Upper lobe of left lung (tissue), 6 donors: ENCODE measurements at places on chromosomes 7 and 10. TPM values are rescaled to one million over a fixed set of nuclear protein-coding genes. Genes with fewer than 3 reads are reported as not detected.

Gene PDAP1
- total RNA-seq: 76.0 TPM

Gene TSPAN13
- total RNA-seq: 176 TPM

Gene HOGA1
- 1.1 TPM for total RNA-seq

Gene SLC26A4
- total RNA-seq: 0.52 TPM

Gene TMEM26
- total RNA-seq: 0.77 TPM

Gene CFAP70
- total RNA-seq: 9.2 TPM

Gene GRID2IP
- 0.30 TPM for total RNA-seq

Gene DEPP1
- total RNA-seq: 405 TPM

Gene UNC5B
- total RNA-seq: 27.7 TPM

Gene HOXA9
- total RNA-seq: 0.30 TPM

Gene JAKMIP3
- 0.26 TPM for total RNA-seq

Gene CD36
- total RNA-seq: 103 TPM

Gene FAM25G
- not detected for total RNA-seq

Gene ZNF716
- total RNA-seq: not detected

Gene GIMAP6
- total RNA-seq: 41.8 TPM

Gene C10orf67
- total RNA-seq: 1.7 TPM

Gene SPAM1
- not detected for total RNA-seq

Gene CXCL12
- 6.1 TPM for total RNA-seq

Gene SPDYE8
- total RNA-seq: not detected

Gene PAPSS2
- total RNA-seq: 144 TPM

Gene ORC5
- total RNA-seq: 12.6 TPM

Gene ECD
- 42.5 TPM for total RNA-seq

Gene HSPA14
- 14.7 TPM for total RNA-seq

Gene PAX4
- not detected for total RNA-seq

Gene SRRM3
- 0.33 TPM for total RNA-seq

Gene EGR2
- total RNA-seq: 41.6 TPM

Gene LFNG
- 30.6 TPM for total RNA-seq

Gene SPDYE6
- not detected for total RNA-seq

Gene BAIAP2L1
- total RNA-seq: 30.9 TPM
